ENCODE measurements at places on chromosomes 16 and 17. TPM values are rescaled to one million over a fixed set of nuclear protein-coding genes. Genes with fewer than 3 reads are reported as not detected.

Gene HOXB9
- 34.4 TPM for total RNA-seq

GRCh38 chr16:30551781-30552180, 6.4 kb downstream of the ZNF764 start:
- no peak for DNase-seq

Gene CACNG5
- not detected for total RNA-seq

Gene KRTAP4-9
- not detected for total RNA-seq

GRCh38 chr16:58661199-58661830, 23.3 kb downstream of the SLC38A7 start:
- no peak for DNase-seq

DNA sequence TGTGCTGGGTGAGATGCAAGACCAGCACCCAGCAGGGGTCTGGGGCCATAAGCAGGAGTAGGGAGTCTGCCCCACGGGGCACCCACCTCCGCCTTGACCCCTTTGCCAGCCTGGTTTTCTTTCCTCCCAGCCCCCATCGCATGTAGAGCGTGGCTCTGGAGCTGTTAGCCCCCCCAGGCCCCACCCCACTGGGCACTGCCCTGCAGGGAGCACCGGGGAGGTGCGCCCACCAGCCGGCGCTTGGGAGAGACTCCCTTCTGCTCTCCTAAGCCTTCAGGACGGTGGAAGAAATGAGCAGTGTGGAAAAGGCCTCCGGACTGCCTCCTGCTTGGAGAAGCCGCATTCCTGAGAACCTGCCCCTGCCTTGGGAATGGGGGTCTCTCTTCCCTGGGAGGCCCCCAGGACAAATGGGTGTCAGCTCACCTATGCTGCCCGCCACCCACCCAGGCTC, 186.2 kb downstream of the IRF8 start:
- DNase-seq, result no peak

- DNase-seq, result no peak
Measured at GRCh38 chr16:85515830-85516397, 97.2 kb upstream of the GSE1 start.

DNA sequence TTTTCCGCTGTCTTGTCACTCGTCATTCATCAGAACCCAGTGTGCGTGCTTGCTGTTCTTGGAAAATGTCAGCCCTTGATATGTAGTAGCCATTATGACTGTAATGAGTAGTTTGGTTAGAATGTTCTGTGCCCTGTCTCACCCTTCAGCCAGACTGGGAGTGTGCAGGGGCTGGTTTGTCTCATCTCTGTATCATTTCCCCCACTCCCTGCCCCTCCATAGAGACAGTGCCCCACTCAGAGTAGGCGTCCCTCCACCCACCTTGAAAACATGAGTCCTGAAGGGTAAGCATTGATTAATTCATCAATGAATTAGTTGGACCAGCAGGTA, 137.0 kb upstream of the PLCG2 start:
- no peak for DNase-seq

- no peak for DNase-seq
Measured at GRCh38 chr17:70808596-70808995, 639.3 kb downstream of the KCNJ2 start.

DNA sequence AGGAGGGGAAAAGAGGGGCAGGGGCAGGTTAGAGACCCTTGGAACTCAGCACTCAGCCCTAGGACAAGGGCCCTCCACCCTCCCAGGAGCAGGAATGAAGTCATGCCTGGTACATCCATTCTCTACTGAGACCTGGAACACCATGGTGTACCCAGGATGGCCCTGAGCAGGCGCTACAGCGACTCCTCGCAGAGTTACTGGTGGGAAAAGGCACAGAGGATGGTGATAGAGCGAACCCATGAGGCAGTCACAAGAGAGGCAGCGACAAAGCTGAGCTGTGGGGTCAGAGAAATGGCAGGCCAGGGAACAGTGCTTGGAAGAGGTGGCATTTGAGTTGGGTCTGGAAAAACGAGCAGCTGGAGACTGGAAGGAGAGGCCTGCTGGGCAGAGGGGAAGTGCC, 37.5 kb downstream of the SRCIN1 start:
- no peak for DNase-seq

DNA sequence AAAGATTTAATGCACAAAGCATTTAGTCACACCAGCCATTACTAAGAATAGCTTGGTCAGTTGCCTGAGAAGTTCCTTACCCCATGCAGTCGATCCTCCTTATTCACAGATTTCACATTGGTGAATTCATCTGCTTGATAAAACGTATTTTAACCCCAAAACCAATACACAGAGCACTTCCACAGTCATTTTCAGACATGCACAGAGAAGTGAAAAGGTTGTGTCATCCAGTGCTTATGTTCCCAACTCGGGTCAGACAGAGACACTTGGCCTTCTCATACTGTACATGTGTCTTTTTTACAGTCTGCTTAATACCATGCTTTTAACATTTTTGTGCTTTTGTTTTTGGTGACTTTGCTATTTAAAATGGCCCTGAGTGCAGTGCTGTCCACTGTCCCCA, 219.7 kb downstream of the SPECC1 start:
- no peak for DNase-seq

DNA sequence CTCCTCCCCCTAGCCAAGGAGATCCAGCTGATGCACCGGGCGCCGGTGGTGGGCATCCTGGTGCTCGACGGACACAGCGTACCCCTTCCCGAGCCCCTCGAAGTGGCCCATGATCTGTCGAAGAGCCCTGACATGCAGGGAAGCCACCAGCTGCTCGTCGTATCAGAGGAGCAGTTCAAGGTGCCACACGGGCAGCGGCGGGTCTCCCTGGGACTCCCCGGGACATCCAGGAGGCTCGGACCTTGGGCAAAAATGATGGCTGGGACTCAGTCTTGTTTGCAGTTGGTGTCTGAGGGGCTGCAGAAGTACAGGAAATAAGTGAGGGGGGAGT, 15.8 kb upstream of the MYO15B start:
- no peak for DNase-seq

Gene NPB
- 1.7 TPM for total RNA-seq

GRCh38 chr17:3913531-3914311, 2.5 kb downstream of the P2RX1 start:
- peak; percentile 62 for DNase-seq

Gene DEXI
- 31.5 TPM for total RNA-seq

Gene ST6GALNAC2
- total RNA-seq, result 1.5 TPM

Gene RBFOX1
- total RNA-seq, result 0.11 TPM

- DNase-seq, result no peak
Measured at GRCh38 chr17:2814481-2815341, 18.5 kb downstream of the RAP1GAP2 start.

- no peak for DNase-seq
Measured at GRCh38 chr16:62029947-62030346, 6.3 kb downstream of the CDH8 start.

Gene PALB2
- 15.6 TPM for total RNA-seq

DNA sequence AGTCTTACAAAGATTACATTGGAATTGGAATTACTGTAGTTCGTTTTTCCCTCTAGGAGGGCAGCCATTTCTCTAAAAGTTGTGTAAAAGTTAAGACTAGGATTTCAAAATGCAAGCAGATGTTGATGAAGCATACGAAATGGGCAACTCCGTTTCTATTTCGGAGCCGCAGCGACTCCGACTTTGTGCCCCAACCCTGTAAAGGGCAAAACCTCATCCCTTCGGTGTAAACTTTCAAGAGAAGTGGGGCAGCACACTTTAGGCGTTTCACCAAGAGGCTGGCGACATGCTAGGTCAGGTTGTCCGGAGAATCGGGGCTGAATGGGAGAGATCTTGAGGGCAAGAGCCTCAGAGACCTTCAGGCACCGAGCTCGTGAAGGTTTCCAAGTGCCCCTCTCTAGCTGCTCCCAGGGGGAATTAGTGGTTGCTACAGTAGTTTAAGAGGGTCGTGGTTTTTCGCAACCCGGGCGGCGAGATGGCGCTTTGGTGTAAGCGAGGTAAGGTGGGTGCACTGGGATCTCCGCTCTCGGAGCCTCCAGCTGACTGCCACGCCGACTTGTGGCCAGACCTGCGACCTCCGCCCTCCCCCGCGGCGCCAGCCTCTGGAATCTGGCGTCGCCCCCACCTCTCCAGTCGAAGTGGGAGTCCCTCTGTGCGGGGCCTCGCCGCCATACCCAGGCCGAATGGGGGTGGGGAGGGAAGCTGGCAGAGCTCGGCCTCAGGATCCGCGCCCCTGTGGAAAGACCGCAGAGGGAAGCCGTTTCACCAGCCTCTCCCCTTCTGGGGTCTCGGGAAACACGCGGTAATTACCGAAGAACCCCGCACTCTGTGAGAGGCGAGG, 1.0 kb upstream of the HEXIM2 start:
- peak; percentile 57 for DNase-seq

Gene RPGRIP1L
- total RNA-seq, result 22.0 TPM

- DNase-seq, result no peak
Measured at GRCh38 chr17:68169840-68170239, 78.0 kb upstream of the AMZ2 start.

Gene RHOT1
- 31.7 TPM for total RNA-seq

DNA sequence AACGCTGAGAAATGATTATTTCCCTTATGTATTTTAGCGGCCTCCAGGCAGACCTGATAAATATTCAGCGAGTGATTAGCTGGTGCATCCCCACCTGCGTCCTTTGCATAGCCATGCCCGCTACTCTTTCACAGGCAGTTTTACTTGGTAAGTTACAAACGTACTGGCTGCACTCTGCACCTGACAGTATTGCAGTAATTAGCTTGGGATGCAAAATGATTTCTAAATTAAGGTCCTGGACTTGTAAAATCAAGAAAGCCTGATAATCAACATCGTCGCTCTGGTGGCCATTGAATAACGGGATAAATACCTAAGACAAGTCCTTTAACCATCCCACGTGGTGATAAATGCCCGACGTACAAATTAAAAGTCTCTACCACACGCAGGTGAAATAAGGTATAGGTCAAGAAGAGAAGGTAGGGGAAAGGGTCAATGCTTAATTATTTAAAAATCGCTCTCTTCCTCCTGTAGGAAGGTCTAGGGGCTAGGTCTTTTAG, 998 bp upstream of the PRKCA start:
- no peak for DNase-seq

Gene ZNF75A
- 51.7 TPM for total RNA-seq

GRCh38 chr16:57848181-57848580, 45.9 kb upstream of the KIFC3 start:
- DNase-seq, result no peak

DNA sequence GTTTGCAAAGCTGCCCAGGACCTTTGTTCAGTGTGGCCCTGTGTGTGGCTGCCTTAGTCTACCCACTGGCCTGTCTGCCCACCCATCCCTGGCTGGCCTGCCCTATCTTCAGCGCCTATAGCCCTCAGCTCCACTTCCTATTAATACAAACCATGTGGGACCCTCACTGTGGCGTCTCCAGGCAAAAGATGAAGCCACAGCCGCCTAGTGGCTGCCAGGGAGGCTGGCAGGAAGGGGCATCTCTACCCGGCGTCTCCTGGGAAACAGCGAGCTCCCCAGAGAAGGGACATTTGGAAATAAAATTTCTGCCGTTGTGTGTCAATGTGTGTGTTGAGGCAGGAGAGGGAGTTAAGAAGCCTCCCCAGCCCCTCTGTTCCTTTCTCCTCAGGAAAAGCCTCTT, 31.5 kb downstream of the NEUROD2 start:
- DNase-seq, result no peak

- DNase-seq, result no peak
Measured at GRCh38 chr16:82368041-82368440, 198.0 kb upstream of the MPHOSPH6 start.

Gene KCNH6
- not detected for total RNA-seq

Gene ACAP1
- total RNA-seq, result 8.9 TPM

- no peak for DNase-seq
Measured at GRCh38 chr16:2432801-2433505, 3.7 kb downstream of the CCNF start.

Gene HS3ST3A1
- 10.2 TPM for total RNA-seq

Gene ALOX15
- 0.45 TPM for total RNA-seq

DNA sequence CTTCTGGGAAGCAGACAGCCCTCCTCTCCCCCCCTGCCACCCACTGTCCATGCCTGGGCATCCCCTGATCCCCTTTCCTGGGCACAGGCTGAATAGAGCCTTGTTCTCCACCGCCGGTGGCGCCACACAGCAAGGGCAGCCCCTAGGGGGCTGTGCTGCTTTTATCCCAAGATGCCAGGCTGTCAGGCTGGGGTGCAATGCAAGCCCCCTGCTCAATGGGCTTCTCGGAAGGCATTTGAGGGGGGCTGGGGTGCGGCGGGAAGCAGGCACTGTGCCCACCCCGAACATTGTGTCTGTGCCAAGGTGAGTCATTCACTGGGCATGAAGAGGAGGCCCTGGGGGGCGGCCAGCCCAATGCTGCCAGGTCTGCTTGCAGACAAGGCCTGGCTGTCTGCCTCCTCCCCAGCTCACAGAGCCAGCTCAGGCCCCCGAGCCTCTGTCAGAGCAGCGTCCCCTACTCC, 1.5 kb upstream of the GFAP start:
- no peak for DNase-seq

Gene MYH3
- 3.7 TPM for total RNA-seq

Gene CCL7
- not detected for total RNA-seq

DNA sequence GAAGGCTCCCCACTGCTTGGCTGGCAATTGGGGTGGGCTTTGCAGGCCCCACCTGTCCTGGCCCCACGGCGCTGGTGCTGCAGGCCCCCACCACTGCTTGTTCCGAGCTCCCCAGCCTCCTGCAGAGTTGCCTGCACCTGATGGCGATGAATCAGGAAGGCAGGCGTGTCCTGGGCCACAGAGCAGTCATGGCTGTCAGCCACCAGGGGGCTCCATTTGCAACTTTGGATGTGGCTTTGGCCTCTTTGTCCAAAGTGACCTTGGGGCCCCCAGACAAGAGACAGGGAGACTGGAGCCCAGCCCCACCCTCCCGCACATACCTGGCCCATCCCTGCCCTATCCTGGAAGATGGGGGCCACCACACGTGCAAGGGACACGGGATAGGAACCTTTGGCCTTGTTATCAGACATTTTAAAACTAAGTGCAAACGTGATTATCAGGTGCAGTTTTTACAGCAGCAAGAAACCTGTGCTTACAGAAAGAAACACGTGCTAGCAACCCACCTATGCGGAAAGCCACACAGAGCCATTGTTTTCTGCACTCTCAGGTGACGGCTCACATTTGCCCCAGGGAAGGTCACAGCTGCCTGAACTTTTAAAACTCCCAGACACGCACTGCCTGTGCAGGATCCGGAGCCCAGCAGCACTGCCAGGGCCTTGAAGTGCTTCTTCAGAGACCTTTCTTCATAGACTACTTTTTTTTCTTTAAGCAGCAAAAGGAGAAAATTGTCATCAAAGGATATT, at the start of gene DNASE1:
DNASE1 (plus strand) TSS at position 443 of the 743 bp plus-strand sequence. CDS start 683 bp downstream, outside the sequence.
- no peak for DNase-seq

Gene CHD3
- 339 TPM for total RNA-seq

DNA sequence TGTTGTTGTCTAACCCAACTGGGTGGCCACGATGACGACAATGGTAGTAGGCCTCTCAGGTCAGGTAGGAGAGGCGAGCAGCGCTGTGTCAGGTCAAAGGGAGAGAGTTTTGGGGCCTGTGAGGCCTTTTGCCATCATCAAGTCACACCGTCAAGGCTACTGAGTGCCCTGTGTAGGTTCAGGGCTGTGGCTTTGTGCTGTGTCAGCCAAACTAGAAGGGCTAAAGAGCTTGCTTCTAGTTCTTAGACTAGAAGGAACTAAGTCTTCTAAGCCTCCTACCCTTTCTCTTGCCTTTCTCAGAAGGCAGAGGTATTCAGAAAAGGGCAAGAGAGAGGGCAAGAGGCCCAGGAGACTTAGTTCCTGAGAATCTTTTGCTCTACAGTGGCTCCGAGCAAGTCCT, 25.0 kb upstream of the EFCAB13 start:
- no peak for DNase-seq

Measured in mesothelial cell of epicardium (in vitro differentiated cells).